ENCODE measurements at places on chromosomes 5 and 9. TPM values are rescaled to one million over a fixed set of nuclear protein-coding genes. Genes with fewer than 3 reads are reported as not detected.

The OR1Q1 gene
- total RNA-seq: not detected

The ENTPD2 gene
- total RNA-seq: not detected

The PCBD2 gene
- total RNA-seq: 4.2 TPM

The HCN1 gene
- not detected for total RNA-seq

The SOHLH1 gene
- not detected for total RNA-seq

The TNFSF15 gene
- total RNA-seq: 0.90 TPM

The CATSPER3 gene
- 0.13 TPM for total RNA-seq
